ENCODE measurements at places on chromosomes 3 and 15. TPM values are rescaled to one million over a fixed set of nuclear protein-coding genes. Genes with fewer than 3 reads are reported as not detected.

The GOLGA8S gene
- total RNA-seq = 0.66 TPM

The SEMA3B gene
- total RNA-seq = 334 TPM

The ST3GAL6 gene
- total RNA-seq = 9.2 TPM

DNA sequence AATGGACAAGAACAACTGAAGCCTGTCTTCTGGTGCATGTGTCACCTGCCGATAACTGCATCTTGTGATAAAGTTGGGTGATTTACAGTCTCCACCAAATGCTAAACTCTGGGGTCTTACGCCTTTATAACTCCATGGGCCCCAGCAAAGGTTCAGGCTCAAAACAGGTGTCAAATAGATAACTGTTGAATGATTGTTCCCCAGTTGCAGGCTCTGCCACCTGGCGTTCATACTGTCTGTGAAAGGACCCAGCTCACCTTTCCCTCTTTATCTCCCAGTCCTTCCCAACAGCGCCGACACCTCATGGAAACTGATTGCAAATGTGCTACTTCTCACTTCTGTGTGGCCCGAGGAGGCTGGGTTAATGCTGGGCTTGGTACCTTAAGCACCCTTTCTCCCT lies 8.3 kb upstream of the SNX22 start:
- no peaks in the 10 kb centered on the region for H3K36me3 ChIP-seq
- DNase-seq = no peak
- H3K4me1 ChIP-seq = no peaks in the 10 kb centered on the region
- no peak overlapping the region for H3K4me3 ChIP-seq
- no peaks in the 10 kb centered on the region for H3K27me3 ChIP-seq
- H3K27ac ChIP-seq = no peak overlapping the region

The TGM5 gene
- not detected for total RNA-seq

The SIDT1 gene
- 2.7 TPM for total RNA-seq

The IFT57 gene
- 49.6 TPM for total RNA-seq

The VGLL4 gene
- 106 TPM for total RNA-seq

Data from tibial nerve (tissue), 4 donors.